Esophagus squamous epithelium (tissue), 5 donors: ENCODE measurements at places on chromosomes 3 and 15.

- no peak overlapping the region for H3K4me3 ChIP-seq
- no peaks in the 10 kb centered on the region for H3K27me3 ChIP-seq
- H3K36me3 ChIP-seq: no peaks in the 10 kb centered on the region
- no peaks in the 10 kb centered on the region for H3K4me1 ChIP-seq
Observed at GRCh38 chr3:159047361-159047760, 245.5 kb downstream of the MFSD1 start.

DNA sequence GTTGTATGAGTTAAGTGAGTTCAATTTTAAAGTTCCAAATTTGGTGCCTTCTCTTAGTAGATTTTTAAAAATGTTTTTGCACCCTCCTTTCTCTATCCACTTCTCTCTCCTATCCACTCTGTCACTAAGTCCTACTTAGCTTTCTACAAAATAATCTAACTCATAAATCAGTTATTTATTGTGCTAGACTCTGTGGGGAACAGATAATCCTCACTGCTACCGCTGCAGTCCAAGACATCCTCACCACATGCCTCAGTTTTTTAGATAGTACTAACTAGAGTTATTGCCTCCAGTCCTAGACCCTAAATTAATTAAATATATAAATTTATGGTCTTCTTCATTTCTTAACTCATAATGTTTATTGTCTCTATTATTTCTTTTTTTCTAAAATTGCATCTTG lies 576.3 kb downstream of the GRM7 start:
- H3K27me3 ChIP-seq: no peaks in the 10 kb centered on the region
- H3K36me3 ChIP-seq: no peaks in the 10 kb centered on the region
- H3K4me1 ChIP-seq: no peaks in the 10 kb centered on the region
- no peak for DNase-seq

DNA sequence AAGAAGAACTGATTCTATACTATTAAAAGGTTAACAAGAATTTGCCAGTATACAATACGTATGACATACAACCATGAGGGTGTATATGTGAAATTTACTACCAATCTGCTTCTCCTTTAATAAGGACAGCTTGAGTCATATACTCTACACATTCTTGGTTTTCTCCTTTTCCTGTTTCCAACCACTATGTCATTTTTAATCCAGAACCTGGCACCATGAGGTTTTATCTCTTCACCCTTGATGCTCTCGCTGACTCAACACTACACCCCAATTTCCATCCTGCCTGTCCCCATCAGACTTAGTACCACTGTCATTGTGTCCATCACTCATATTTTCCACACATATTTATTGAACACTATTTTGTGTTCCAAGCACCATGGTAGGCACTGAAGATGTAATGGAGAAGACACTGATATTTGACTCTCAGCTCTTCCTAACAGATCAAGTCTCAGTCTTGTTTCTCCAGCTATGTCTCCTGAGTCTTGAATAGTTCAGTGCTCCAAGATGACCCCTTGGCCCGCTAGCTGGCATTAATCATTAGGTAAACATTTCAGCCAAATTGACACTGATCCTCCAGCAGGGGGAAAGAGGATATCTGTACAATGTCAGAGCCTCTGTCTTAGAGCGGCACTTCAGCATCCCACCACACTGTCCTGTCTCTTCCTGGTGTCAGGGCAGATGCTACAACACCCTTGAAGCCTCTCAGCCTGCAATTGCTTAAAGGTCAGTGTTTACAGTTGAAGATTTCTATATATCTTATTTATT lies 11.2 kb upstream of the COL8A1 start:
- H3K36me3 ChIP-seq: no peaks in the 10 kb centered on the region
- no peak overlapping the region for H3K27ac ChIP-seq
- H3K27me3 ChIP-seq: no peaks in the 10 kb centered on the region
- no peak overlapping the region for H3K4me3 ChIP-seq

DNA sequence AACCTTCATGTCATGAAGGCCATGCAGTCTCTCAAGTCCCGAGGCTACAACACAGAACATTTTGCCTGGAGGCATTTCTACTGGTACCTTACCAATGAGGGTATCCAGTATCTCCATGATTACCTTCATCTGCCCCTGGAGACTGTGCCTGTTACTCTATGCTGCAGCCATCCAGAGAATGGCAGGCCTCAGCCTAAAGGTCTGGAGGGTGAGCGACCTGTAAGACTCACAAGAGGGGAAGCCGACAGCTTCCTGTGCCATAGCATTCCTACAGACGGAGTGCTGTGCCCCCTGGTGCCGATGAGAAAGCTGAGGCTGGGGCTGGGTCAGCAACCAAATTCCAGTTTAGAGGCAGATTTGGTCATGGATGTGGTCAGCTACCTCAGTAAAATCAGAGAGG lies 51.3 kb upstream of the CADPS start:
- no peaks in the 10 kb centered on the region for H3K4me1 ChIP-seq
- H3K27me3 ChIP-seq: no peaks in the 10 kb centered on the region
- H3K4me3 ChIP-seq: no peak overlapping the region
- H3K27ac ChIP-seq: no peak overlapping the region

GRCh38 chr3:151443583-151443982 lies 17.3 kb downstream of the IGSF10 start:
- H3K27ac ChIP-seq: no peak overlapping the region
- no peaks in the 10 kb centered on the region for H3K4me1 ChIP-seq
- no peak for DNase-seq
- no peaks in the 10 kb centered on the region for H3K36me3 ChIP-seq

GRCh38 chr15:69679623-69680228 lies 227.1 kb downstream of the RPLP1 start:
- no peaks in the 10 kb centered on the region for H3K36me3 ChIP-seq
- no peaks in the 10 kb centered on the region for H3K4me1 ChIP-seq
- H3K27ac ChIP-seq: no peak overlapping the region
- DNase-seq: no peak
- H3K27me3 ChIP-seq: peaks cover 3% of the 10 kb centered on the region
- H3K4me3 ChIP-seq: no peak overlapping the region

DNA sequence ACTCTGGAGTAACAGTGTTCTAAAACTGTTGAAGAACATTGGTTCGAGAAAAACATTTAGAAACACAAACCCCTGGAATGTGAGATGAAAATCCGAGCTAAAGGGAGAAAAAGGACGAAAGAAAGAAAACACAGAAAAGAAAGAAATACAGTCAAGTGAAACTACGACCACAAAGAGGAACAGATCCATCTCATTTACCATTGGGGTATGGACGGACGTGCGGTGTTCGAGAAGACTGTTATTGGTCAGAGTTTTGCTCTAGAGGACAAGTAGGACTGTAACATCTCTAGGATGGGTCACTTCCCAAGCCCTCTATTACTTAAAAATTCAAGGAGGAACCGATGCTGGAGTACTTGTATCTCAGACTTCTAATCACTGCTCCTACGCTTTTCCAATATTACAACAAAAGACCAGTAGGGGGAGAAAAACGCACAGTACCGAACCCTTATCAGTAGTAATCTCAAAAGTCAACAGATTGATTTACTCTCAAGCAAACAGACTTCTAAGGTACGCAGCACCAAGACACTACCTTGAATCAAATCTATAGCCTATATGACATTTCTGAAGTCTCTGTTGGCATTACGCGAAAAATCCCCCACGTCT lies 1.1 kb upstream of the PIK3CA start:
- H3K27me3 ChIP-seq: no peaks in the 10 kb centered on the region
- H3K4me1 ChIP-seq: no peaks in the 10 kb centered on the region
- H3K4me3 ChIP-seq: peak overlapping the region; percentile 71
- no peaks in the 10 kb centered on the region for H3K36me3 ChIP-seq
- no peak for DNase-seq

DNA sequence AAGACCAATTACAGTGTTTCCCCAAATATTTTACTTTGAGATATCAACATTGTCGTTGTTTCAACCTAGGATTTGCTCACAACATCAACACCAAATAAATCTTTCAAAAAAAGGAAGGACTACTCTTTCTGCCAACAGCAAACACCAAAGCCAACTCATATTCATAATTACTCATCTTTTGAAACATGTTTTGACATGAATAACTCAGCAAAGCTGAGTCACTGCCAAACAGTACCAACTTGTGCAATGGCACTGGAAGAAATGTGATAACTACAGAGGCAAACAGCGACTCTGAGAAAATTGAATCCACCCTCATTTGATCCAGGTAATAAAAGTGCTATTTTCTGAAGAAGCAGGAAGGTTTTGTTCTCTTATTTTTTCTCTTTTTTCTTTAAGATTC lies 67.2 kb downstream of the PEX5L start:
- H3K4me3 ChIP-seq: no peak overlapping the region
- no peaks in the 10 kb centered on the region for H3K36me3 ChIP-seq
- H3K4me1 ChIP-seq: no peaks in the 10 kb centered on the region
- H3K27ac ChIP-seq: no peak overlapping the region
- no peaks in the 10 kb centered on the region for H3K27me3 ChIP-seq
- no peak for DNase-seq

DNA sequence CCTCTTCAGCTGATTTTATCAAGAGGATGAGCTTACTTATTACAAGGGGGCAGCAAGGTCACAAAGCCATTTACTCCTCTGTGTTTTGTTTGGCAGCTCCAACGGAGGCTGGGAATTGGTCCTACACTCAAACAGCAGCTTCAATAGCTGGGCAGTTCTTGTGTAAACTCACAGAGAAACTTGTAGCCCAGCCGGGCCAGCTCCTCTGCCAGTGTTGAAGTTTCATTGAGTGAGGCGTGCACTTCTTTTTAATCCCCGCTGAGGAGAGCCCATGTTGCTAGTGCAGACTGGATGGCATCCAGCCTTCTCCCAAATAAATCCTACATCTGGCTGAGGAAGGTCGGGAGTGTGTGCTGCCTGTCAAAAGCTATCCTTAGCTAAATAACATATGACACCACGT lies 59.5 kb downstream of the BFSP2 start:
- no peak for DNase-seq
- no peaks in the 10 kb centered on the region for H3K36me3 ChIP-seq
- H3K4me1 ChIP-seq: no peaks in the 10 kb centered on the region
- H3K27me3 ChIP-seq: no peaks in the 10 kb centered on the region

DNA sequence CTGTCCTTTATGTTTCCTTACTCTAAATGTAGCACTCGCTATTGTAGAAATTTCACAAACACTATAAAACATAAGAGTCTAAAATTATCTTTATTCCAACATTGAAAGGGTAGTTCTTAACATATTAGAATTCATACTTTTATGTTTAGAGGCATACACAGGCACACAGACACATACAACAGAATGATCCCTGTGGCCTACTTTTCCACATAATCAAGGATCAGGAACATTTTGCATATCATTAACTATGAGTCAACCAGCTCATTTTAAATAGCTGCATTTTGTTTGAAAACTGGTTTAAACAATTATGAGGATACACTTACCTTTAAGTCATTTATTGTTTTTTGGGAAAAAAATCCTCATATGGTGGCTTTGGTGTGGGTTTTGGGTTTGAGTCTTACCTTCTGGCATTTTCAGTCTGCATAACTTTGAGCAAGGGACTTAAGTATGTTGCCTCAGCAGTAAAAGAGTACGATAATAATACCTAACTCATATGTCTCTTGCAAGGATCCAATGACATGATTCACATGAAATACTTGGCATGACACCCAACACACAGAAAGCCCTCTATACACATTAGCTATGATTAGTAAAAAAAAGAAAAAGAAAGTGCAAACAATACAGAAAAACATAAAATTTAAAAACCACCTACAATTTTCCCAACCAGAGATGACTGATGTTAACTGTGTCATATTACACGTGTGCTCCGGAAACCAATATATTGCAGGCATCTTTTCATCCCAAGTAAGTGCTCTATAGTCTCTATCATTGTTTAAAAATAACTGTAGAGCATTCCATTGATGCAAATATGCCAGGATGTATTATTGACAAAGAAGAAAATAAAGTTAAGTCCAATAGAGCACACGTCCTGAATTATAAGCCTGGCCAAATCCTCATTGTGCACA lies 213.1 kb upstream of the ADAMTS9 start:
- H3K27ac ChIP-seq: peak overlapping the region; percentile 23
- no peaks in the 10 kb centered on the region for H3K27me3 ChIP-seq
- H3K4me3 ChIP-seq: no peak overlapping the region
- H3K4me1 ChIP-seq: no peaks in the 10 kb centered on the region
- H3K36me3 ChIP-seq: no peaks in the 10 kb centered on the region

DNA sequence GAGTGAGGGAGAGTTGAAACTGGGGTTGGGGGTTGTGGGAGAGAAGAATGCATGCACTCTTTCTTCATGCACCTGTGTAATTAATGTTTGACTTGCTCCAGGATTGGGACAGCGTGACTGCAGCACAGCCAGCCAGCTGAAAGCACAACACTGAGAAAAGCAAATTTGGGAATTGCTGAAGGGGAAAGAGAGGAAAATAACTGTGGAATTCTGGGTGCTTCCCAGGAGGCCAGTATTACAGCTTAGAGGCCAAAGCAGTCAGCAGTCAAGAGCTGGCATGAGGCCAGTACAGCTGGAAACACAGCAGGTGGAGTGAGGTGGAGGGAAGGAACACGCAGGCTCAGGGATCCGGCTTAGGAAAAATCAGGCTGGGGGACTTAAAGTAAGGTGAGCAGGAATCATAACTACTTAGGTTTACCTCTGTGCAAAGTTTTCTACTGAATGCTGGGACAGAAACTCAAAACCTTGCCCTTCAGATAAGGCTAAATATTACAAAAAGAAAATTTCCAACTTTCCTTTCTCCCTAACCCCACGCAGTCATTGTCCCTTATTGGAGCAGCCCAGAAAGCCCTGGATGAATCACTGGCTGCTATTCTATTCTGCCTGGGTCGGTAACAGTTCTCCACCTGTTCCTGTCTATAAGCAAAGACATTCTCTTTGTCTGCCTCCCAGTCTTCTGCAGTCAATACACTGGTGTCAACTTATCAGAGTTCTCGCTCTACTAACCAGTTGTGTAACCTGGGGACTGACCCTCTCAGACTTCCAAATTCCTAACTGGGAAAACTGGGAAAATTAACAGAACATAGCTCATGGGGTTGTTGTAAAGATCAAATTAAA lies 167.2 kb downstream of the MAGI1 start:
- H3K27me3 ChIP-seq: no peaks in the 10 kb centered on the region
- H3K4me3 ChIP-seq: no peak overlapping the region
- H3K27ac ChIP-seq: no peak overlapping the region
- DNase-seq: no peak
